ENCODE measurements at places on chromosomes 1 and 21.

- DNase-seq, result peak; percentile 63
These were observed at the start of gene TRIM67 for GRCh38 chr1:231161667-231162296. TSS of gene TRIM67 (plus strand) at chr1:231162058. CDS start at chr1:231162970, 912 bp downstream.

- DNase-seq, result no peak
These were observed 857.9 kb downstream of the BRINP3 start for GRCh38 chr1:189619682-189620332.

- no peak for DNase-seq
These were observed 12.3 kb downstream of the ZBTB7B start for GRCh38 chr1:155014709-155015508.

DNA sequence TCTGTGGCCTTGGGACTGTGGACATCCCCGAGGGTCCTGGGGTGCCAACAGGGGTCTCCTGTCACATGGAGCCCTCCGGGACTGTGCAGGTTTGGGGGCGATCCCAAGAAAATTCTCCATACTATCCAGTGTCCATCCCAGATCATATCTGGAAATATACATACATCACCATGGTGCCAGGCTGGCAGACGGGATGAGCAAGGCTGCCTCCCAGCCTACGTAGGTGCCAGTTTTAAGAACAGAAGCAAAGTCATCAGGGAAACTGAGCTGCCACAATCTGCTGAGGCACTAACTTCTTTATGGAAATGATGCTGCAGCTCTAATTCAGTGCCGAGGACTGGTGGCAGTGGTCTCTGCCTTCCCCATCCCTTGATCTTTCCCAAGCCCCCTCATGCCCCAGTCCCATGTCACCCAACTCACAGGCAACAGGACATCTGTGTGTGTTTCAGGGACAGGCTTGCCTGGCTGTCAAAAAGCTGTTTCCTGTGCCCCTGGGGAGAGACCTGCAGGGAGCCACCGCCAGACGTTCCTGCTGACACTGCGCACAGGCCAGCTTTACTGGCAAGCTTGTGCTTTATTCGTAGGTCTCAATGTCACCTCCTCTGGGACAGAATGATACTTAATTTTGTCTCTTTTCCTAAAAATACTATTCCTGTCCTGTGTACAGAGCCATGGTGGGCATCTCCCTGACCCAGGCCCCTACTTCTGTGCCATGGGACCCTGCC, 15.5 kb downstream of the TEX35 start:
- no peak for DNase-seq

GRCh38 chr1:165842671-165843129, 15.3 kb downstream of the UCK2 start:
- no peak for DNase-seq

DNA sequence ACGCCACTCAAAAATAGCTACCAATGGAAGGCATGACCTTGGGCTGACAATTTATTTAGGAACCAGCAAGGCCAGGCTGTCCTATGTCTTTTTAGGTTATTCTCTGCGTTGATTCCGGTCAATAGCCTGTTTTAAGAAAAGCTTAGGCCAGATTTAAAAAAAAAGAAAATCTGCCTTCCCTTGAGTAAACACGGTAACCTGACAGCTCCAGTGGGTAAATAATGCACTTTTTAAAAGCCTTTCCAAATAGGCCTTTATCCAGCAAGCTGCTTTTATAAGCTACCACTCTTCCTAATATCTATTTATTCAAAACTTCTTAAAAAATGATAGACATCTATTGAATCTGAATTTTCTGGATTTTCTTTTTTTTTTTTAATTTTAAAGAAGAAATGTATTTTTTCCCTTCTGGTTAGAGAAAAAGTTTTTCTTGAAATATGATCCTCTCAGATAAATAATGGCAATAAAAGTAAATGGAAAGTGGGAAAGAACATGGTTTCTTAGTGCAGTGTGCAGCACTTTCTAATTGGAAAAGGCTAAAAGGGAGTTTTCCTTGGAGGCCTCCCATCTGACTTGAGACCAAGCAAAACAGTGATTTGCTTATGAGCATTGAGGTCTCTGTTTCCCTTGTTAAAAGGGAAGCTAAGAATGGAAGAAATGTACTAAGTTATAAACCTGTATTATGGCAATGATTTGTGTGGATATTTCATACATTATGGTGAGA, 281.0 kb upstream of the RUNX1 start:
- DNase-seq, result no peak

GRCh38 chr1:184648160-184648855, 106.3 kb downstream of the EDEM3 start:
- DNase-seq, result no peak

GRCh38 chr21:41695513-41695912, 71.3 kb downstream of the RIPK4 start:
- peak; percentile 30 for DNase-seq

Data from NCI-H526 (cell line).